GM23338 (cell line): ENCODE measurements at places on chromosomes 7 and 10. TPM values are rescaled to one million over a fixed set of nuclear protein-coding genes. Genes with fewer than 3 reads are reported as not detected.
A peak's percentile ranks its signal among the peaks of the same experiment; 100 is the strongest.

Gene NPSR1
- not detected in 2 replicates for total RNA-seq

Gene SNCG
- 4.0 and 9.6 TPM in 2 replicates for total RNA-seq

Gene SSBP1
- 283 and 350 TPM in 2 replicates for total RNA-seq

Gene OGDHL
- 15.5 and 17.6 TPM in 2 replicates for total RNA-seq

Gene SPDYE6
- total RNA-seq: not detected in 2 replicates

Gene CRYGN
- 0.59 and 1.1 TPM in 2 replicates for total RNA-seq

Gene WASHC2C
- 23.8 and 25.2 TPM in 2 replicates for total RNA-seq

Gene CHST15
- total RNA-seq: 10.9 and 11.2 TPM in 2 replicates

GRCh38 chr10:4372601-4373000, 453.4 kb upstream of the AKR1E2 start:
- H3K36me3 ChIP-seq: no peaks in the 10 kb centered on the region
- no peak overlapping the region for H3K4me3 ChIP-seq
- no peaks in the 10 kb centered on the region for H3K4me1 ChIP-seq
- H3K27me3 ChIP-seq: no peaks in the 10 kb centered on the region

GRCh38 chr10:119431034-119431772, 111.3 kb downstream of the RGS10 start:
- no peak overlapping the region for H3K4me3 ChIP-seq
- H3K4me1 ChIP-seq: no peaks in the 10 kb centered on the region
- H3K27ac ChIP-seq: no peak overlapping the region

- no peaks in the 10 kb centered on the region for H3K4me1 ChIP-seq
- peak overlapping the region; percentile 15; the same call in 1 of the 2 replicates for H3K27ac ChIP-seq
- DNase-seq: no peak
- no peak overlapping the region for H3K4me3 ChIP-seq
- H3K36me3 ChIP-seq: no peaks in the 10 kb centered on the region
- no peaks in the 10 kb centered on the region for H3K27me3 ChIP-seq
Measured at GRCh38 chr7:139669106-139670061, 108.4 kb downstream of the HIPK2 start.

DNA sequence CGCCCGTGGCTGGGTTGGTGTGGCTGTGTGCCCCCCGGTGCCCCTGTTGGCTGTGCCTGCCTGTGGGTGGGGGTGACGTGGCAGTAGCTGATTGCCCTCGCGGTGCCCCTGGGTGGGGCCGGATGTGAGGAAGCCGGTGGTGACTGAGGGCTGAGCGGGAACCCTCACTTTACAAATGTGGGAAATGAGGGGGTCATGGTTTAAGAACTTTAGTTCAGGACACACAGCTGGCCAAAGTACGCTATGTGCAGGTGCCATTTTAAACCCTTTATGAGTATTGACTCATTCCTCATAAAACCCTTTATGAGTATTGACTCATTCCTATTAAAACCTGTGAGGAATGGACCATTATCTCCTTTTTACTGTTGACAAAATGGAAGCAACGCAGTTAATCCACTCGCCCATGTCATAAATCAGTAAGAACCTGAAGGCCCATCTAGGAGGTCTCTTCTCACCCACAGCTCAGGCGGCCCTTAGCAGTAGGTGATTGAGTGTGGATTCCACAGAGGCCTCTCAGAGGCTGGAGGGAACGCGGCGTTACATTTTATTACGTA, 290.1 kb upstream of the COBL start:
- H3K4me1 ChIP-seq: 0 out of 2 replicates have a peak, but pooled peaks cover 1% of the 10 kb centered on the region
- H3K36me3 ChIP-seq: no peaks in the 10 kb centered on the region
- no peak for DNase-seq
- no peaks in the 10 kb centered on the region for H3K27me3 ChIP-seq

DNA sequence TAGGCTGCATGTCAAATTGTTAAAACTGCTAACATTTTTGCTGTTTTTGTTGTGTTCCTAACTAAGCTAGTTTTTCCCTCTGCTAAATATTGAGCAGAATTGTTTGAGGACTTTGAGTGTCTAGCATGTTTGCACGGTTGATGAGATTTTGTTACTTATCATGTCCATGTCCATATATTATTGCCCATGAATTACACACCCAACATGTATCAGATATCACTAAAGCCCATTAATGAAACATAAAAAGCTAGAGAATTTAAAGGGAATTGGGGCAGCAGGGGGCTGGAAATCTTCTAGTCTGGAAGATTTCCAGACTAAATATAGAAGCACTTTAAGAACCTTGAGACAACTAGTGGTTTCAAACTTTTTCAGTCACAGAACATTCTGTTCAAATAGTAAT, 197.7 kb downstream of the SNX10 start:
- no peak overlapping the region for H3K4me3 ChIP-seq
- no peak overlapping the region for H3K27ac ChIP-seq
- H3K4me1 ChIP-seq: 0 out of 2 replicates have a peak, but pooled peaks cover 4% of the 10 kb centered on the region
- H3K36me3 ChIP-seq: no peaks in the 10 kb centered on the region
- H3K27me3 ChIP-seq: no peaks in the 10 kb centered on the region
- DNase-seq: no peak

- no peaks in the 10 kb centered on the region for H3K4me1 ChIP-seq
- no peak overlapping the region for H3K27ac ChIP-seq
- H3K4me3 ChIP-seq: no peak overlapping the region
- no peaks in the 10 kb centered on the region for H3K27me3 ChIP-seq
Measured at GRCh38 chr10:60203993-60204618, 185.6 kb downstream of the ANK3 start.

GRCh38 chr10:97676770-97677581, 10.1 kb downstream of the AVPI1 start:
- H3K36me3 ChIP-seq: peaks cover 4% of the 10 kb centered on the region; the same call in 1 of the 2 replicates
- H3K27me3 ChIP-seq: no peaks in the 10 kb centered on the region

DNA sequence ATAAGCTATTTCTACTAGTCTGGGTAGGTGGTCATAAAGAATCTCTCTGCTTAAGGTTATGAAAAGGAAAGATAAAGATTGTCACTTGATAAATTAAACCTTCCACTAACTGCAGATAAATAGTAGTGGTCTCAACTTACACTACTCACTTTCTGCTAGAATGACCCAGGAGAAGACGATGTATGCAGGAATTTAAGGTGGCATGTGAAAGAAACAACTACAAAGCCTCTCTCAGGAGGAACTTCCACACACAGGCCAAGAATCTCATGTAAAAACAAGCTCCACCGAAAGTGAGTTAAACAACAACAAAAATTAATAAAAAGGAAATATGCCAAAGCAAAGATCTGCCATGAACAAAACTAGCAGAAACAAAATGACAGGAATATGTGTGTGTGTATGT, 165.4 kb downstream of the CDC14C start:
- H3K4me3 ChIP-seq: no peak overlapping the region
- no peaks in the 10 kb centered on the region for H3K36me3 ChIP-seq
- peak; percentile 77 for DNase-seq
- H3K27me3 ChIP-seq: no peaks in the 10 kb centered on the region

- no peak overlapping the region for H3K27ac ChIP-seq
- H3K36me3 ChIP-seq: no peaks in the 10 kb centered on the region; the same call in 1 of the 2 replicates
- H3K27me3 ChIP-seq: no peaks in the 10 kb centered on the region
- DNase-seq: no peak
- no peak overlapping the region for H3K4me3 ChIP-seq
- peaks cover 4% of the 10 kb centered on the region; the same call in 1 of the 2 replicates for H3K4me1 ChIP-seq
Measured at GRCh38 chr10:82468453-82468852, 593.5 kb downstream of the NRG3 start.

DNA sequence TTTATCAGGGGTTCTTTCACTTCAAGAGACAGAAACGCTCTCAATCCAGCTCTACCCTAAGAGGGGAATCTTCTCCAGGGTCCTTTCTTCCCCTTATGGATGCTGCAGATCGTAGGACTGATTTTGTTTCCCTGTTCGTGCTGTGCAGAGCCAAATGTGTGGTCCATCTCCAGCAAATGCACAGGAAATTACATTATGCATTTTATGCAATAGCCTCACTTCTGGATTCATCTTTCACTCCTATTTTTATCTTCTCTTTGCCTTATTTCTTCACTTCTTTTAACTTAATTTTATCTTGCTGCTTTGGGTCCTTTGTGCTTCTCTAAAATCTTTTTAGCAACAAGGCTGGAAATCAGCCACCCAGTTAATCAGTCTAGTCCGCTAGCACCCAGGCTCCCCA, 184.5 kb upstream of the INHBA start:
- no peak overlapping the region for H3K27ac ChIP-seq
- no peak for DNase-seq
- H3K4me3 ChIP-seq: no peak overlapping the region

GRCh38 chr7:26151953-26152781, at the start of gene NFE2L3:
Gene NFE2L3, plus strand, starts transcription at chr7:26152198. Its CDS starts 301 bp downstream, at chr7:26152499.
- H3K27ac ChIP-seq: peak within 1 kb of the TSS; percentile 97
- peaks cover 51% of the 10 kb centered on the region for H3K4me1 ChIP-seq

- peaks cover 75% of the 10 kb centered on the region for H3K4me1 ChIP-seq
- no peaks in the 10 kb centered on the region for H3K36me3 ChIP-seq
- H3K27ac ChIP-seq: peak overlapping the region; percentile 17
- DNase-seq: no peak
- H3K4me3 ChIP-seq: no peak overlapping the region
Measured at GRCh38 chr7:84202855-84203254, 8.3 kb upstream of the SEMA3A start.

- no peak for DNase-seq
- no peak overlapping the region for H3K4me3 ChIP-seq
- no peaks in the 10 kb centered on the region for H3K27me3 ChIP-seq
- no peaks in the 10 kb centered on the region for H3K36me3 ChIP-seq
Measured at GRCh38 chr7:132830941-132831340, 250.9 kb downstream of the CHCHD3 start.

DNA sequence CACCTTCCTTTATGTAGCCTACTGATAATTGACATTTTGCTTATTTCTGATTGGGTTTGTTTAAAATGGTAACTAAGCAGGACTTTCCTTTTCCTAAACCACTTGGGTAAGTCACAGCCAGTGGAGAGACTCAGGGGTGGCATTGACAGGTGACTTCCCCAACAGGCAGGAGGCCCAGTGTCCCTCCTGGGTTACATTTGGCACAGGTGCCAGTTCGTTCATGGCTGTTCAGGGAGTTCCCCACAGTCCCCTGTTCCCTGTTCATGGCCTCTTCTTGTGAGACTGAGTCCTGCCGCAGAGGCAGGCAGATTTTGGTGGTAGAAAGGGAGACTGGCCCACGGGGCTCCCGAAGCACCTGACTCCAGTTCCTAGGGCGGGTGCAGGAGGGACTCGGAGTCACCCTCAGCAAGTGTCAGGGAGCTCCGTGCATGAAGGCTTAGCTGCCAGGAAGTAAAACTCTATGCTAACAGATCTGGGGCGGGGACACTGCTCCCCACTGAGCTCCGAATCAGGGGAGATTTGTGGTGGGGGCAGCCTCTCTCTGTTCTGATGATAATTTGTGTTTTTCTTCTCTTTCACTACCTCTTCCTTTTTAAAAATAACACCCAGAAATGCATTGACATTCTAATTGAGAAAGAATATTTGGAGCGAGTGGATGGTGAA, 84.1 kb downstream of the EZH2 start:
- peaks cover 33% of the 10 kb centered on the region; the same call in 1 of the 2 replicates for H3K4me1 ChIP-seq
- 0 out of 2 replicates have a peak overlapping the region, but pooled peaks have one; percentile 5 for H3K4me3 ChIP-seq
- DNase-seq: peak; percentile 65
- H3K27me3 ChIP-seq: no peaks in the 10 kb centered on the region
- H3K27ac ChIP-seq: peak overlapping the region; percentile 32

- DNase-seq: no peak
- no peak overlapping the region for H3K4me3 ChIP-seq
- no peaks in the 10 kb centered on the region for H3K4me1 ChIP-seq
- H3K36me3 ChIP-seq: peaks cover 3% of the 10 kb centered on the region; the same call in 1 of the 2 replicates
- H3K27ac ChIP-seq: no peak overlapping the region
Measured at GRCh38 chr10:122995936-122996335, 12.7 kb downstream of the IKZF5 start.

DNA sequence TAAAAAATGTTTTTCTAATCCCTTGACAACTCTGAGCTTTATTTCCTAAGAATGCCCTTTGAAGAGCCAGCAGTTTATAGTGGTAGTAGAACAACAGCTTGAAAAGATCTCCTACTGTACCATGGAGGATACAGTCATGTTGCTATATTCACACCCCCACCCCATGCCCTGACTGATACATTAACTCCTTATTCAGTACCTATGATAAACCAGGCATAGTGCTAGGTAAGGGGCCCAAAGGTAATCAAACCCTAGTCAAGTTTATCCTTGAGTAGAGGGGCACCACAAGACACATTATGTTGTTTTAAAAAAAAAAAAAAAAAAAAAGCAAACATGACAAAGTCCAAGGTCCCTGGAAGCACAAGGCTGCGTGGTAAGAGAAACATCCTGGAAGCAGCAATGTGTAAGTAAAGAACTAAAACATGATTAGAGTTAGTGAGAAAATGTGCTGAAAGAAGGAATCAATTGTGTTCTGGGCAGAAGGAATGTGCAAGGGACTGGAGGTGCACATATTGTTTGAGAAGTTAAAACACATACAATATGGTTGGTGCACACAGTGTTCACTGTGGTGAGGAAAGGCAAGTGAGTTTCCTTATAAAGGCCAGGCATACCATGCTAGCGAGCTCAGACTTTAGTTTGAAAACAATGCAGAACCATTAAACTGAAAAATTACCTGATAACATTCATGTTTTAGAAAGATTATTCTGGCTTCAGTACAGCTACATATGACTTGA, 51.2 kb downstream of the PDE1C start:
- no peaks in the 10 kb centered on the region for H3K4me1 ChIP-seq
- H3K4me3 ChIP-seq: no peak overlapping the region
- H3K27ac ChIP-seq: no peak overlapping the region
- DNase-seq: no peak
- H3K27me3 ChIP-seq: no peaks in the 10 kb centered on the region
